ENCODE measurements at places on chromosomes 12 and 14. TPM values are rescaled to one million over a fixed set of nuclear protein-coding genes. Genes with fewer than 3 reads are reported as not detected.

The AKAP3 gene
- polyA plus RNA-seq: 2.3 TPM

The PLBD1 gene
- polyA plus RNA-seq: 28.4 TPM

The IL22 gene
- polyA plus RNA-seq: not detected

The KRT72 gene
- not detected for polyA plus RNA-seq

The STON2 gene
- 14.8 TPM for polyA plus RNA-seq

The HCAR3 gene
- polyA plus RNA-seq: not detected

Measured in kidney (tissue), 22 donors.